ENCODE measurements at places on chromosomes 6 and 20.

- no peaks in the 10 kb centered on the region for H3K27me3 ChIP-seq
- no peak for DNase-seq
- H3K4me1 ChIP-seq: no peaks in the 10 kb centered on the region
- H3K4me3 ChIP-seq: no peak overlapping the region
Observed at GRCh38 chr6:134211297-134211696, 106.6 kb downstream of the SGK1 start.

GRCh38 chr6:110053395-110054240 lies 75.5 kb downstream of the GPR6 start:
- H3K4me3 ChIP-seq: no peak overlapping the region
- no peak for DNase-seq
- no peaks in the 10 kb centered on the region for H3K36me3 ChIP-seq
- no peaks in the 10 kb centered on the region for H3K4me1 ChIP-seq
- H3K27ac ChIP-seq: no peak overlapping the region

DNA sequence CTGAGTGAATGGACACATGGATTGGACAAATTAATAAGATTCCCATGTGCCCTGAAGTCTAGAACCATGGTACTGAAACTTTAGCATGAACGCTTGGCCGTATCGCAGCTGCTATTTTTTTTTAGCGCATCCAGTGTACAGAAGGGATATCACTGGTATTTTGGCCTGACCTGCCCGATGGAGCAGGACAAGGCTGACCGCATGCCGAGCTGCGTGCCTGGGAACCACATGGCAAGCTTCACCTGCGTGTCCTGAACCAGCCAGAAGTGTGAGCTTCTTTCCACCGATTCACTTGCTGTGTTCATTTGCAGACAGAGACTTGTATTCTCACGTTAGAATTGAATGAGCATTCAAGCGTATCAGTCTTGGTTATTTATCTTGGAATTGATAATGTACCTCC lies 145.7 kb downstream of the CDH4 start:
- no peaks in the 10 kb centered on the region for H3K4me1 ChIP-seq
- no peak for DNase-seq
- H3K36me3 ChIP-seq: no peaks in the 10 kb centered on the region
- H3K4me3 ChIP-seq: no peak overlapping the region
- H3K27me3 ChIP-seq: no peaks in the 10 kb centered on the region

DNA sequence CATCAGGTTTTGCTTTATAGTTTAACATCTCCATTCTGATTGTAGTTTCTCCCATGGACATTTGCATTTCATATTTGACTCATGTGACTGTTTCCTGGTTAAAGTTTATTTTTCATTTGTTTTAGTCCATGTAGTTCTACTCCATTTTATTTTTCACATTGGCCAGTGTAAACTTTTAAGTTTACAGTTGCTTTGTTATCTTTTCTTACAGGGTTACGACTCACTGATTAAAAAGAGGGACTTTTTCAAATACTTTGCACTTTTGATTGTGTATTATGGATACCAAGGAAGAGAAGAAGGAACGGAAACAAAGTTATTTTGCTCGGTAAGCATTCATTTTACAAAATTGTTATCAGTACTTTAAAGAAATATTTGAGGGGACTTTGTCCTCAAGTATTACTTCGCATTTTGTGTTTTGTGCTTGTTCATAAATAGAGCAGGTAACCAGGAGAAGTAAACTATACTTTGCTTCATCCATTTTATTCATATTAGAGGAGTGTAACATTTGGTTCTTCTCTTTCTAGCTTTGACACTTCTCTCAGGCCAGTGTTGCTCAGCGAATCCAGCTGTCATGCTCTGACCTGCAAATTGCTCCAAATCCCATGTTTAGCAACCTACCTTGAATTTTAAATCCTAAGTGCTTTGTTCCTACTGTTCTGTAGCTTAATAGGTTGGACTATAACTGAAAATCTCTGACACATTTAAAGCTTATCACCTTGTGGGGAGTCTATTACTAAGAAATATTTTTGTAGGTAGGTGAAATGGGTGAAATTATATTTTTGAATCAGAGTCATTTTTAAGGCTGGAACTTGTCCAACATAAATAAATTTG lies 24.5 kb downstream of the NCOA7 start:
- H3K27me3 ChIP-seq: no peaks in the 10 kb centered on the region
- H3K27ac ChIP-seq: no peak overlapping the region
- H3K4me1 ChIP-seq: peaks cover 54% of the 10 kb centered on the region

DNA sequence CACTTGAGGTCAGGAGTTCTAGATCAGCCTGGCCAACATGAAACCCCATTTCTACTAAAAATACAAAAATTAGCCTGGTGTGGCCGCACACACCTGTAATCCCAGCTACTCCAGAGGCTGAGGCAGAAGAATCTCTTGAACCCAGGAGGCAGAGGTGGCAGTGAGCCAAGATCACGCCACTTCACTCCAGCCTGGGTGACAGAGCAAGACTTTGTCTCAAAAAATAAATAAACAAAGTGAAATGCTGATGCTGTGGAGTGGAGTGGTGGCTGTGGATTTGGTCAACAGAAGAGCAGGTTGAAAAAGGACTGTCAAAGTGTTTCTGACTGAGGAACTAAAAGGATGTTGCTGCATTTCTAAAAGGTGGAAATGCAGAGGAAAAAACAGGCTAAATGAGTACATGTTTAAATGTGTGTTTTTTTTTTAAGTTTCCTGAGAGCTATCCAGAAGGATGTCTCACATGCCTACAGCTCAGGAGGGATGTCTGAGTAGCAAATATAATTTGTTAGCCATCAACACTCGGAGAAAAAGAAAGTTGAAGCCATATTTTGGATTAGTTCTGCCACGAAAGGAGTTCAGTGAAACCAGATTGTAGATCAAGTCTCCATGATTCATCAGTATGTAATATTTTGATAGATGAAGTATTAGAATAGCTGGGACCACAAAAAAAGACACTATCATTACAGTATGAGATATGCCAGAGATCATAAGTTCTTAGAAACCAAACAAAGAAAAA lies 621.1 kb upstream of the ADGRB3 start:
- no peak overlapping the region for H3K4me3 ChIP-seq
- no peaks in the 10 kb centered on the region for H3K36me3 ChIP-seq
- H3K27ac ChIP-seq: no peak overlapping the region
- no peaks in the 10 kb centered on the region for H3K4me1 ChIP-seq
- no peak for DNase-seq

DNA sequence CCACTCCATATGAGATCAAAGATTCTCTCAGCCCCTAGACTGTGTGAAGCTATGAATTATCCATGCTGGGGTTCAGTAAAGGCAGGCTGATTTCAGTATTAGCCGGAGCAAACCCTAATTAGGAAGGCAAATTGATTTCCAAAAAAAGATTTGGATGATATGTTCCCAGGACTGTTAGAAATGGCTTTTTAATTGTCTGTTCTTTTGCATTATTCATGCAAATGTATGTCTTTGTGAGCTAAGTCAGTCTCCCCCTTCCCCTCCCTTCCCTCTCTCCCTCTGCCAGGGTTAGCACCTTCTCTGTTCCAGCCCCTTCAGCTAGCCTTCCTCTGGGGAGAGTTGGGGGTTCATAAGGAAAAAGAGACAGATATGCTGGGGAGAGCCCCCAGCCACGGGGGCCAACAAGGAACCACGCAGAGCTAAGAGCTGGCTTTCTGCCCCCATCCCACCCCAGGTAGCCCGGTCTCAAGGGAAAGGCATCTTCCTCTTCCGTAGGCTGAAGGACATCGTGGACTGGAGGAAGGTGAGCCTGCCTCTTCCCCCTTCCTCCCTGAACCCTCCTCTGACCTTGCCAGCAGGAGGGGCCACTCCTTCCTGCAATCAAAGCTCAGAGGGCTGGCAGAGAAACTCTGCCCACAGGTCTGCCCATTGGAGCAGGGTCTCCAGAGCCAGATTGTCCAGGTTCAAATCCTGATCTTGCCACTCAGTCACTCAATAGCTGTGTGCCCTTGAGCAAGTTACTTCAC lies 32.3 kb downstream of the PDRG1 start:
- H3K27me3 ChIP-seq: peaks cover 13% of the 10 kb centered on the region
- no peak overlapping the region for H3K4me3 ChIP-seq
- no peak overlapping the region for H3K27ac ChIP-seq
- no peak for DNase-seq
- H3K36me3 ChIP-seq: no peaks in the 10 kb centered on the region

DNA sequence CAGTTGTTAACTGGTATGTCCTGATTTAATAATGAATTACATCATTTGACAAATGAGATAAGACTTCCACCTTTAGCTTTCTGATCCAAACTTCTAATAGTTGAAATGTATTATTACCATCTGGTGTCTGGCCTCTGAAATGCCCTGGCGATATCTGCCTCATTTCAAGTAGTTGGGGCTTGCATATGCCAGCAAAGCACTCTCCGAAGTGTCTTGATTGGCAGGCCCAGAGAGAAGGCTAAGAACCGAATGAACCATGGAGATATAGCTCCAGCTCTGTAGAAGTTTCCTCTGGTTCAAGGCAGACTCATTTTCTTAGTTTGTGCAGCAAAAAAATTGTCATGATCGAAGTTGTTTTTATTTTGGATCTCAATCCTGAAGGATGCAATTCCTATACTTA lies 13.4 kb upstream of the HIVEP2 start:
- H3K4me3 ChIP-seq: no peak overlapping the region
- H3K4me1 ChIP-seq: no peaks in the 10 kb centered on the region
- DNase-seq: no peak
- H3K36me3 ChIP-seq: no peaks in the 10 kb centered on the region
- no peaks in the 10 kb centered on the region for H3K27me3 ChIP-seq

DNA sequence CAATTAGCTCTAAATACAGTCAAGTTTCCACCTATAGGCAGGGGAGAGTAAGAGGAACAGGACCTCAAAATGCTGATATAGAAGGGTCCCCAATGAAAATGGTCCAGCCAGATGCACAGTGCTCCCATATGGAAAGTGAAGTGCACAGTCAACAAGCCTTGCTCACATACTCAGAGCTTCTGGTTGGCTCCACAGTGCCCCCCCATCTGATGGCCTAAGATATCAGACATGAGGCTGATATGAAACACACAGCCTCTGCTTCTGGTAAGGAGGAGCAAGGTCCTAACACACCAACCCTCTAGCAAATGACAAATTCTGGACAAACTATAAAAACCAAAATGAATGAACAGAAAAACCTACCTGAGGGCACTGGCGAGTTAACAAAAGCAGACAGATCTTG lies 111.4 kb upstream of the EMILIN3 start:
- H3K36me3 ChIP-seq: peaks cover 56% of the 10 kb centered on the region
- no peaks in the 10 kb centered on the region for H3K27me3 ChIP-seq
- no peak overlapping the region for H3K4me3 ChIP-seq
- no peak overlapping the region for H3K27ac ChIP-seq
- peaks cover 30% of the 10 kb centered on the region for H3K4me1 ChIP-seq
- DNase-seq: no peak

GRCh38 chr6:112054555-112055190 lies 769 bp downstream of the CCN6 start:
- no peak overlapping the region for H3K27ac ChIP-seq
- no peak for DNase-seq
- peaks cover 4% of the 10 kb centered on the region for H3K4me1 ChIP-seq

GRCh38 chr20:38126146-38126921 lies 38.7 kb downstream of the TGM2 start:
- H3K27ac ChIP-seq: no peak overlapping the region
- no peak for DNase-seq
- no peaks in the 10 kb centered on the region for H3K27me3 ChIP-seq
- no peak overlapping the region for H3K4me3 ChIP-seq
- peaks cover 5% of the 10 kb centered on the region for H3K4me1 ChIP-seq

GRCh38 chr20:52311209-52311794 lies 119.7 kb upstream of the ZFP64 start:
- H3K27ac ChIP-seq: no peak overlapping the region
- no peak overlapping the region for H3K4me3 ChIP-seq
- peaks cover 16% of the 10 kb centered on the region for H3K4me1 ChIP-seq
- no peak for DNase-seq
- H3K27me3 ChIP-seq: no peaks in the 10 kb centered on the region
- peaks cover 2% of the 10 kb centered on the region for H3K36me3 ChIP-seq

GRCh38 chr6:154888421-154889295 lies 106.5 kb upstream of the TIAM2 start:
- H3K4me1 ChIP-seq: peaks cover 8% of the 10 kb centered on the region
- no peaks in the 10 kb centered on the region for H3K36me3 ChIP-seq
- no peak overlapping the region for H3K27ac ChIP-seq
- H3K27me3 ChIP-seq: no peaks in the 10 kb centered on the region

DNA sequence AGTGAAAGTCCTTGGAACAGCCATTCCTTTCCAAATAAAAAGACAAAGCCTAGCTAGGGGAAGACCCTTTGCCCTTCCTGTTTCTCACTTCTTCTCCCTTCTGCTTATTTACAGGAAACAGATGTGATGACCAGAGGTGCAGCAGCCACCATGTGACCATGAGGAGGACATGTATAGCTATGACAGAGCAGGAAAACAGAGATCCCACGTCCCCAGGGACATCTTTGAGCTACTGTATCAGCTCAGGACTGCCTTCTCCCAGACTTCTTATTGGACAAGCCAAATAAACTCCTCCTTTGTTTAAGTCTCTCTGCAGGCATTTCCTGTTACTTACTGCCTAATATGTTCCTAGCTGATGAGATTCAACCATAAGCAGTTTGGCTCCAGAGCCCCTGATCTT lies 133.1 kb upstream of the MLN start:
- H3K36me3 ChIP-seq: no peaks in the 10 kb centered on the region
- H3K4me1 ChIP-seq: peaks cover 2% of the 10 kb centered on the region
- peaks cover 23% of the 10 kb centered on the region for H3K27me3 ChIP-seq
- DNase-seq: no peak

DNA sequence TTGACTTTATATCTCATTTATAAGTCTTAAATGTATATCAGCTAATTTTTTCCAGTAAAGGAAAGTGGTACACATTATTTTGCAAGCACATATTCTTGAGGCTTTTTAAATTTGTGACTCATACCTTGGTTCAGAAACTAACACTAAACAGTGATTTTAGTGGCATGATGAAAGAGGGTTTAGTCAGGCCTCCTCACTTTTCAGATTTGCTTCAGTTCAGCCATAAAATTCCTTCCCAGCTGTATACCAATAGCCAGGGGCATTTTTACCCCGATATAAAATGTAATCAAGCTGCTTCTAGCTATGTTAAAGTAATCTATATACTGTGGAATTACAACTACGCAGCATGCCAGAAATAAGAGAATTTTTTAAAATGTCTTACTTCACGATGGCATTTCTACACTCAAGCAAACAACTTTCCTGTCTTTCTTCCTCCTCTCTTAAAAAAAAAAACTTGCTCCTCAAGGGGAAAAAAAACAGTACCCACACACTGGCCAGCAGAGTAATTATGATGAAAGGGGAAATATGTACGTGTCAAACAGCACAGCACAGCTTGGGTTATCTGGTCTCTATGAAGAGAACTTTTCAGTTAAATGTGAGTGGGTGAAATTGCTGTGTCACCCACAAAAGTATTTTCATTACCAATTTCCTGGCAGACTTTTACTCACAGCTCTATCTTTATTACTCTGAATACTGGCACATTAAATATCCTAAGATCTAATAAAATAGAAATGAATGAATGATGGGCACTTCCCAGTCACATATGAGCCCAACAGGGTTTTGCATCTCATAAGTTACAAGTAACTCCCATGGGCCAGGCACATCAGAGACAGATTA lies 244.8 kb upstream of the TENT5A start:
- H3K4me1 ChIP-seq: peaks cover 11% of the 10 kb centered on the region
- H3K27me3 ChIP-seq: peaks cover 3% of the 10 kb centered on the region
- H3K4me3 ChIP-seq: no peak overlapping the region
- H3K27ac ChIP-seq: no peak overlapping the region
- no peaks in the 10 kb centered on the region for H3K36me3 ChIP-seq
- DNase-seq: no peak

- H3K27me3 ChIP-seq: peaks cover 17% of the 10 kb centered on the region
- H3K4me1 ChIP-seq: peaks cover 2% of the 10 kb centered on the region
Observed at GRCh38 chr6:43467752-43468151, 9.6 kb upstream of the TJAP1 start.

- H3K4me3 ChIP-seq: no peak overlapping the region
- H3K27ac ChIP-seq: no peak overlapping the region
- H3K27me3 ChIP-seq: no peaks in the 10 kb centered on the region
- DNase-seq: no peak
- H3K36me3 ChIP-seq: peaks cover 23% of the 10 kb centered on the region
Observed at GRCh38 chr6:100719883-100720682, 161.0 kb downstream of the ASCC3 start.
